Activated CD4-positive, alpha-beta memory T cell treated with anti-CD3 and anti-CD28 coated beads, Interleukin-2, amount 10 ng/mL, durations not matched to agents 7 days and 5 days (primary cell): ENCODE measurements at places on chromosomes 5 and 9. TPM values are rescaled to one million over a fixed set of nuclear protein-coding genes. Genes with fewer than 3 reads are reported as not detected.

Gene MAN2A1
- total RNA-seq, result 33.5 TPM

DNA sequence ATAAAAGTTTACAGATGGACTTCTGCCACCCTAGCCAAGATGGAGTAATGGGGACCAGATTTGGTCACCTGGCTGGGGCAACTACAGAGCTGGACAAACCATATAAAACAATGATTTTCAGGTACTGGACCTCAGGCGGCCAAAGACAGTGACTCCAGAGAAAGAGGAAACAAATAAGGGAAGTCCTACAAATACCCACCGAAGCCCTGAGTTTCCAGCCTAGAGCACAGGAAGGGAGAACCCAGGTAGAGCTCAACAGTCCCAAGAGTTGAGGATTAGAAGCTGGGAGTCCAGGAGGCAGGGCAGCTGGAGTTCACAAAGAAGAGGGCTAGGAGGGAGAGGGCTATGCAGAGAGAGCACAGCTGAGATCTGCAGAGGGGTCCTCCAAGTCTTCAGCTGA is 106.7 kb upstream of the NR5A1 start:
- H3K4me3 ChIP-seq, result no peak overlapping the region
- no peak for DNase-seq
- H3K4me1 ChIP-seq, result no peaks in the 10 kb centered on the region
- no peak overlapping the region for H3K27ac ChIP-seq
- peaks cover 24% of the 10 kb centered on the region for H3K27me3 ChIP-seq
- no peaks in the 10 kb centered on the region for H3K36me3 ChIP-seq

Gene ANGPTL2
- 0.08 TPM for total RNA-seq

Gene IL13
- 36.6 TPM for total RNA-seq

Gene CDC20B
- 0.13 TPM for total RNA-seq

Gene FAM200C
- 1.0 TPM for total RNA-seq

DNA sequence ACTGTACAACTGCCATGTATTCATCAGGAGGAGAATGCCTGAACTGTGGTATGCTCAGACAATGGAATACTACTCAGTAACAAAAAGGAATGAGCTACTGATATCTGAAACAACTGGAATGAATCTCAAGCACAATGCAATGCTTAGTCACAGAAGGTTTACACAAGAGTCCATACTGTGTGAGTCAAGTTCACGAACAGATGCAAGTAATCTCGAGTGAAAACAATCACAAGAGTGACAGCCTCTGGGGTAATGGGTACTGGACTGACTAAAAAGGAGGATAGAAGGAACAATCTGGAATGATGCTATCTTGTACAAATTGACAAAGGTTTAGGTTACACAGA is 19.5 kb upstream of the GOLGA1 start:
- H3K4me1 ChIP-seq, result peaks cover 16% of the 10 kb centered on the region
- DNase-seq, result no peak
- no peak overlapping the region for H3K27ac ChIP-seq
- no peak overlapping the region for H3K4me3 ChIP-seq
- no peaks in the 10 kb centered on the region for H3K27me3 ChIP-seq
- peaks cover 3% of the 10 kb centered on the region for H3K36me3 ChIP-seq

Gene GADD45G
- 40.4 TPM for total RNA-seq

- no peak for DNase-seq
- H3K4me1 ChIP-seq, result peaks cover 14% of the 10 kb centered on the region
- H3K27ac ChIP-seq, result no peak overlapping the region
- no peak overlapping the region for H3K4me3 ChIP-seq
- no peaks in the 10 kb centered on the region for H3K27me3 ChIP-seq
Measured at GRCh38 chr5:35679357-35679756, 61.7 kb downstream of the SPEF2 start.

DNA sequence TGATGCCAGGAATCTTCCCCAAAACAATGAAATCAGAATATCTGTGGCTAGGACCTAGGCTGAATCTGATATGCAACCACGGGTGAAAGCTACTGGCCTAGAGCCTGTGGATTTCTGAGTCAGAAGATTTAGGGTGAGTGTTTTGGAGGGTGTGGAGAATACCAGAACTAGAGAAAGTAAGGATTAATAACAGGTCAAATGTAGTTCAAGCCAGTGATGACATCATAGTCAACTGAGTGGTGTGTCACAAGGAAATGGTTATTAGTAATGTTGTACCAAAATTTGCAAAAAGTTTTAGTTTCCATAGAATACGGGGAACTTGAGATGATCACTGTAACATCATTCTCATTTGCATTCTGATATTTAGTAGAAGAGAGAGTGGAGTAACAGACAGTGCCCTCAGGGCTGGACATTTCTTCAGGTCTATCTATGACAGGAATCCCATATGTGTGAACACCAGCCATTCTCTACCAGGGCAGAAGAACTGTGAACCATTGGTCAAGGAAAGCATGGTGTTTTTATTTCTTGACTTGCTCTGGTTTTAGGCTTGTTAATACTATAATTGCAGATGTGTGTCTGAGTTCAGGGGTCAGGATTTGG is 3.7 kb downstream of the GALNT12 start:
- H3K36me3 ChIP-seq, result peaks cover 3% of the 10 kb centered on the region
- no peak for DNase-seq
- no peak overlapping the region for H3K4me3 ChIP-seq

GRCh38 chr5:149757197-149757947 is 27.3 kb downstream of the PPARGC1B start:
- H3K4me3 ChIP-seq, result no peak overlapping the region
- no peaks in the 10 kb centered on the region for H3K4me1 ChIP-seq
- no peak overlapping the region for H3K27ac ChIP-seq

GRCh38 chr5:150219142-150219541 is 29.3 kb downstream of the SLC6A7 start:
- no peaks in the 10 kb centered on the region for H3K4me1 ChIP-seq
- no peak for DNase-seq
- no peaks in the 10 kb centered on the region for H3K36me3 ChIP-seq
- H3K27ac ChIP-seq, result no peak overlapping the region
- peaks cover 9% of the 10 kb centered on the region for H3K27me3 ChIP-seq

DNA sequence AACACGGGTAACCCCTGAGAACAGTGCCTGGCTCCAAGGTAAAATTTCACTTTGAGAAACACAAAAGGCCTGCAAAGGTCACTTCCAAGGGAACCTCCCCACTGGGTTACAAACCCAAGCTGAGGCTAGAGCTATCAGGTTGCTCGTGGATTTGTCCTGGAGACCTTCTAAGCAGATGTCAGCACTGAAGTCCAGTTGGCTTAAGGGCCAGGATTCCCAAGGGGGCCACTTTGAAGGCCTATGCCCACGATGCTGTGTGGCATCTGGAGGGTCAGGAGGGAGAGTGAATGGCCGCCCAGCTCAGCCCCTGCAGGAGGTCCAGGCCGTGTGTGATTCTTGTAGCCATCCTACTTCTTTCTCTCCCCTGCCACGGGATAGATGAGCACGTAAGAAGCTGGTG is 100.2 kb upstream of the FSTL4 start:
- no peaks in the 10 kb centered on the region for H3K4me1 ChIP-seq
- H3K36me3 ChIP-seq, result no peaks in the 10 kb centered on the region
- no peak overlapping the region for H3K27ac ChIP-seq

Gene MAP3K1
- 47.5 TPM for total RNA-seq

Gene CACFD1
- 1.2 TPM for total RNA-seq

DNA sequence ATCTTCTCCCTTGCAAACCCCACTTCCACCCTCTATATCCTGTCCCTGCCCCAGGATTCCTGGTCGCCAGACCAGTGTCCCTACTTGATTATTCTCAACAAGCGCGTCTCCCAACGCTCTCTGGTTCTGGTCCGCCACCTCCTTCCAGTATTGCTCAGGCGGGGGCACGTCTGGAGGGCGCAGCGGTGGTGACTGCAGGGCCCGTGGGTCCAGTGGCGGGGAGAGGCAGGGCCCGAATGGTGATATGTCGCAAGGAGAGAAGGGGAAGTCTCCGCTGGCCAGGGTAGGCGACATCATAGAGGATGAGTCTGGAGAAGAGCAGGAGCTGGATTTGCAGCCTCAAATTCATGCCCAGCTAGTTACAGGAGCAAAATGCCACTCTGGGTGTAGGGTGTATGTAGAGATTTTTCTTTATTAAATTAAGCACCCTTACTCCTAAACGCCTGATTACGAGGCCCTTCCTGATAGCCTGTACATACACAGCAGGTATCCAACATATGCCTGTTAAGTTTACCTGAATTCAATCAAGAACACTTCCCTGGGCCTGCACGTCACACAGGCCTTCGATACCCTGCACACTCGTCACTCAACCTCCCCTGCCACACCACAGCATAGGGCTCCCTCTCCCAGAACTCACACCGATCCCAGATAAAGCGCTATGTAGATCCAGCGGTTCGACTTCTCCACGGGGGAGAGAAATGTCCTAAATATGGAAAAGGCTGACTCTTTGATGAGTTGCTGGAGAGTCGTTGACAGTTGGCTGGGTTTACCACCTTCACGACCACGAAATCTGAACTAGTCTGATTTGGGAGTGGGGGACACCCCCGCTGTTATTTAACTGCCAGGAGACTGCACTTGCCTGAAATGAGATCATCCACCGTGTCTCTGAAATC is 4.8 kb downstream of the MCIDAS start:
- H3K4me1 ChIP-seq, result peaks cover 35% of the 10 kb centered on the region
- no peak overlapping the region for H3K4me3 ChIP-seq
- no peak overlapping the region for H3K27ac ChIP-seq
- peaks cover 83% of the 10 kb centered on the region for H3K27me3 ChIP-seq
- DNase-seq, result no peak
- peaks cover 8% of the 10 kb centered on the region for H3K36me3 ChIP-seq

Gene PCDHA4
- total RNA-seq, result not detected

Gene CA9
- 1.2 TPM for total RNA-seq

Gene DOK3
- total RNA-seq, result 2.4 TPM

Gene TAF11L5
- total RNA-seq, result not detected

DNA sequence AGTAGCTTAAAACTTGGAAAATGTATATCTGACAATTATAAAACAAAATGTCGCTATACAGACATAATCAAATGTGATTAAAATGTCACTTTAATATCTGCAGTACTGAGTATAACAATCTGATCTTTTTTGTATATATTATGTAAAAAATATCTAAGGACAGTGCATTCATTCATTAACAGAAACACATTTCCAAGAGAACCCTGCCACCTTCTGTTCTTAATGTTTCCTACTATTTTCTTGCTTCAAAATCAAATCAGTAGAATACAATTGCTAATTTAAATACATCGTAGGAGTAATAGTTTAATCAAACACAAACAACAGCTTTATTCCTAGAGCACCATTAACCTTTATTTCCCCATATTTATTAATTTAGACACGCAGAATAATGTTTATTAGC is 142.6 kb upstream of the ST8SIA4 start:
- no peaks in the 10 kb centered on the region for H3K27me3 ChIP-seq
- H3K4me1 ChIP-seq, result peaks cover 3% of the 10 kb centered on the region
- DNase-seq, result no peak
- no peak overlapping the region for H3K4me3 ChIP-seq
- H3K36me3 ChIP-seq, result no peaks in the 10 kb centered on the region

DNA sequence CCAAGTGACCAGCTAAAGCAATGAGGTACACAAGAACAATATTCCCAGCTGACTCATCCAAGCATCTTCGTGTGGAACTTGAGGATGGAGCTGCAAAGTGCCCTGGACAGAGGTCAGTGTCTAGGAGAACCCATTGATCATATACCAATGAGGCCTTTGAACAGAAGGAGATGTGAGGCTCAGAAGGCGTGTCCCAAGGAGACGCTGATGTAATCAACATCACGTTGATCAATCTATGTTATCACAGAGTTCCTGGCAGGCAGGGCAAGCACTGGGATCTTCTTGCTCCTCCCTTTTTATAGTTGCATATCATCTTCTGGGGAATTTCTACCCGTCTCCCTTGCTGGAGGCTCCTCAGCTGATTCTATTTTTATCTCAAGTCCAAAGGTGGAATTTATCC is 163.4 kb downstream of the TRPM6 start:
- H3K27ac ChIP-seq, result no peak overlapping the region
- H3K36me3 ChIP-seq, result no peaks in the 10 kb centered on the region
- H3K27me3 ChIP-seq, result peaks cover 10% of the 10 kb centered on the region

GRCh38 chr5:97192580-97193354 is 9.7 kb upstream of the RIOK2 start:
- H3K27ac ChIP-seq, result no peak overlapping the region
- no peaks in the 10 kb centered on the region for H3K36me3 ChIP-seq
- no peak overlapping the region for H3K4me3 ChIP-seq
- peaks cover 12% of the 10 kb centered on the region for H3K27me3 ChIP-seq
- DNase-seq, result no peak
- peaks cover 6% of the 10 kb centered on the region for H3K4me1 ChIP-seq

GRCh38 chr5:177403102-177403791 is 2.8 kb upstream of the PFN3 start:
- no peaks in the 10 kb centered on the region for H3K36me3 ChIP-seq
- H3K4me1 ChIP-seq, result peaks cover 39% of the 10 kb centered on the region
- DNase-seq, result peak; percentile 55
- peaks cover 37% of the 10 kb centered on the region for H3K27me3 ChIP-seq
- peak overlapping the region; percentile 75 for H3K4me3 ChIP-seq

- H3K36me3 ChIP-seq, result peaks cover 50% of the 10 kb centered on the region
- peaks cover 90% of the 10 kb centered on the region for H3K4me1 ChIP-seq
- H3K27me3 ChIP-seq, result no peaks in the 10 kb centered on the region
- peak; percentile 59 for DNase-seq
- H3K27ac ChIP-seq, result peak overlapping the region; percentile 94
Measured at GRCh38 chr5:131382407-131383395, 118.8 kb downstream of the CDC42SE2 start.

DNA sequence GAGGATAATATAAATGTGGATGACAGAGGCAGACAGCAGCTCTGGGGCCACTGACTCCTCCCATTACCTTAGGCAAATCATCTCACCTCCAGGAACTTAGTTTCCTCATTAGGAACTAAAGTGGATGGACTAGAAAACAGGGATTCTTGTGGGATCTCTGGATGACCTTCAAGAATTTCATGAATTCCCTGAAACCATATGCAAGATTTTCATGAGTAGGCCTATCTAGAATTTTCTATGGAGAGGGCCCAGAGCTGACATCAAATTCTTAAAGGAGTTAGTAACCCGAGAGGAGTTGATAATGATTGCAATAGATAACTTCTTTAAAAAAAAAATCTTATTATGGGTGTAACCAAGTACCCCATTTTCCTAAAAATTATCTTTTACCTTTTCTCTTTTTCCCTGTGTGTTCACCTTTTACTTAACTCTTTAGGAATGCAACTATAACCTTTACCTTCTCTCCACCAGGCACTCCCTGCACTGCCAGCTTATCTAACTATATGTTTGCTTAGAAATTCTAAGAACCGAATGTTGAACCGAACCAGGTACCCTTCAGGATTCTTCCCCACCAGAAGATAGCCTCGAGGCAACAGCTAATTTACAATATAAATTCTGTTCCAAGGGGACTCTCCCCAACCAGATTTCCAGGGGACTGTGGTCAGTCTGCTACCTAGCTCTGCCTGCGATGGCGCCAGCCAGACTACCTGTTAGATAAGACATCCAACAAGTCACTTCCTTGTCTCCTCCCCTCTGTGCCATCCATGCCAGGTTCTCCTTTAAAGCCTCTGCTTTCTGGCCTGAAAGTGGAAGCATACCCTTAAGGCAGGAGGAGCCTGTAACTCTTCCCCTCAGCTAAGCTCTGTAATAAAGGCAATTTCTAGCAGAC is 86.0 kb downstream of the GCNT4 start:
- no peaks in the 10 kb centered on the region for H3K36me3 ChIP-seq
- no peak overlapping the region for H3K4me3 ChIP-seq
- no peak for DNase-seq
- no peak overlapping the region for H3K27ac ChIP-seq

Gene CCDC180
- 3.3 TPM for total RNA-seq

- H3K27ac ChIP-seq, result no peak overlapping the region
- H3K36me3 ChIP-seq, result peaks cover 6% of the 10 kb centered on the region
- no peak overlapping the region for H3K4me3 ChIP-seq
- H3K27me3 ChIP-seq, result no peaks in the 10 kb centered on the region
Measured at GRCh38 chr5:33482335-33482734, 41.6 kb downstream of the TARS1 start.
